ENCODE measurements at places on chromosomes 6 and 20.

DNA sequence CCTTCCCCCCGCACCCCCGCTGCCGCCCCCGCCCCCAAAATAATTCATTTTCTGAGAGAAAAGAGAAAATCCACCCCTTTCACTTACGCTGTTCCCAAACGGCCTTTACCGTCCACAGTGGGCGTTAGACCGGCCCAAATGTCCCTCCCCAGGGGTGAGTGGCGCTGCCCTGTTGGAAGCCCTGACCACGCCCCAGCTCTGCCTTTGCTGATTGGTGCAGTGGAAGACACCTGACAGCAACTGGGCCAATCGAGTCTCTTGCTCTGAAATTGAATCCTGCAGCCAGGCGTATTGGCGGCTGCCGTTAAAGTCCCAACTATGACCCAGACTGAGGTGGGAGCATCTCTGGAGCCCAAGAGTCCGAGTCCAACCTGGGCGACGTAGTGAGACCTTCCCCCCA, 15.7 kb downstream of the ZFP64 start:
- DNase-seq, result no peak

GRCh38 chr6:121668259-121668658, 232.8 kb downstream of the GJA1 start:
- peak; percentile 77 for DNase-seq

- DNase-seq, result no peak
These were observed 512.3 kb downstream of the HDGFL1 start for GRCh38 chr6:23081701-23082100.

- no peak for DNase-seq
These were observed 48.6 kb downstream of the RALY start for GRCh38 chr20:34042262-34042661.

- DNase-seq, result no peak
These were observed 46.4 kb downstream of the EBF4 start for GRCh38 chr20:2739042-2739398.

DNA sequence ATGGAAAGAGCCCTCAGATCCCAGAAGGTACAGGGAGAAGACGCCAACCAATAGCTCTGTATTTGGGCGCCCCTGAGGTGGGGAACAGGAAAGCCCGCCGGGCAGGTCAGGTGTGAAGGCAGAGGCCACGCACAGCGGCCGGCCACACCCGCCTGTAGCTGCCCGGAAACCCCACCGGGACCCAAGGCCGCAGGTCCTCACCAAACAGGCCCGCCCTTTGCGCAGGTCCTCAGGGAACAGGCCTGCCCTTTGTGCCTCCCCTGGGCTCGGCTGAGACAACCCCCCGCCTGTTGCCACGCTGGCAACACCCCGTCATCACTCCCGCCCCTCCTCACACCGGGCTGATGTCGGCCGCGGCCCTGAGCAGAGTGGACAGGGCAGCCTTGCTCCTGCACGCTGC, 44.9 kb upstream of the CHRNA4 start:
- no peak for DNase-seq

GRCh38 chr6:161446296-161446925, 172.6 kb upstream of the AGPAT4 start:
- DNase-seq, result no peak

- no peak for DNase-seq
These were observed 26.5 kb upstream of the ID1 start for GRCh38 chr20:31578448-31579138.

GRCh38 chr6:44932651-44933091, 395.5 kb upstream of the RUNX2 start:
- no peak for DNase-seq

- DNase-seq, result peak; percentile 55
These were observed 48.6 kb downstream of the SLC2A10 start for GRCh38 chr20:46757754-46758678.

DNA sequence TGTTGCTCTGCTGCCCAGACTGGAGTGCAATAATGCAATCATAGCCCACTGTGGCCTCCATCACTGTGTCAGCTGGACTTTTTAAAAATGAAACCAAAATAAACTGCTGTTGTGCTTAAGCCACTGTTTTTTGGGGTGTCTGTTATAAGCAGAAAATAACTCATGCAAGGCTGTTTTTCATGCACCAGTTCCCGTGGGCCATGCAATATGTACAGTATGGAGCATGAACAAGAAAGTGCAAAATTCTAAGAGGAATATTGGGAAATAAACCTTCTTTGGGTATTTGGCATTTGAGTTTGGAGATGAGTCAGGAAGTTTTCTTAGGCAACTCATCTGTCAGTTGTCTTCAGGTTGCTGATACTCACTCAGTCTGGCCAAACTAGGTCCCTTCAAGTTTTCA, 14.9 kb upstream of the ZFAND3 start:
- no peak for DNase-seq

DNA sequence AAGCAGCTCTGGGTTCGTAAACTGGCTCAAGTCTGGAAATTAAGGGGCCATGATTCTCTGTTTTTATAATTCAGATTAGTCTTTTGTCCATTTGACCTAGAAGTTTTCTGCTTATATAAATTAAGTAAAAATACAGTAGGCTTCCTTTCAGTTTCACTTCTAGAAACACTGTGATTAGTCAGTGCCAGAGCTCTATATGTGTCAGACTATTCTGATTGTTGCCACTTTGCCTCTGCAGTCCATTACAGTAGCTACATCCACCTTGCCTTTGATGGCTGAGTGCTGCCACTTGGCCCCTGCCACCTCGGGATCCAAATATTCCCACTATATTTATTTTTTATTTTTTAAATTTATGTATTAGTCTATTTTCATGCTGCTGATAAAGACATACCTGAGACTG, 7.9 kb downstream of the ZC2HC1B start:
- no peak for DNase-seq

- DNase-seq, result no peak
These were observed 170.5 kb downstream of the TFAP2B start for GRCh38 chr6:50989123-50989522.

- peak; percentile 71 for DNase-seq
These were observed 1.2 kb downstream of the GSTA5 start for GRCh38 chr6:52839124-52840055.

GRCh38 chr6:15818044-15818443, 155.2 kb upstream of the DTNBP1 start:
- no peak for DNase-seq

DNA sequence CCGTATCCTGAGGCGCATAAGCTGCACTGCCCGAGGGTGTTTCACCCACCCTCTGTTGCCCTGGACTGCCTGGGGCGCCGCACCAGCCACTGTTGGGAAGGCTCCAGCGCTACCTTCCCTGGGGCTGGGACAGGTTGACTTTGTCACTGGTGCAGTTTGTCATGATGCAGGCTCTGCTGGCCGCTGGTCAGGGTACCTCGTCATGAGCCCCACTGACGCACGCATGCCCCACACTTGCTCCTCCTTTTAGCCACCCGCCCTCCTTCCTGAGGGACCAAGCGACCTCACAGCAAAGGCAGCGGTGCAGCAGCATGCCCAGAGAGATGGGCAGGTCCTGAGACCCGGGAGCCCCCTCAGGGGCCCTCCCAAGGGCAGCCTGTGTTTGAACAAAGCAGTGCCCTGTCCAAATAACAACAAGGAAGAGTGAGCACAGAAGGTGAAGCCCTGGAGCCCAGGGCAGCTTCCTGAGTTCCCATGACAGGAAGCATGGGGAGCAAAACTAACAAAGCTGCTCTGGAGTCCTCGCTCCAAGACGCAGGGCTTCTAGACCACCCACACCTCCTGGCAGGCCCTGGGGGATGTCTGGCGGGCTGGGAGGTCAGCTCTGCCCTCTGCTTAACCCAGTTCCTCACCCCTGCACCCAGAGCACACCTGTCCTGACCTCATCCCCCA, 50.1 kb upstream of the SMOC2 start:
- DNase-seq, result no peak

GRCh38 chr20:15597306-15597705, 975.9 kb downstream of the KIF16B start:
- no peak for DNase-seq

DNA sequence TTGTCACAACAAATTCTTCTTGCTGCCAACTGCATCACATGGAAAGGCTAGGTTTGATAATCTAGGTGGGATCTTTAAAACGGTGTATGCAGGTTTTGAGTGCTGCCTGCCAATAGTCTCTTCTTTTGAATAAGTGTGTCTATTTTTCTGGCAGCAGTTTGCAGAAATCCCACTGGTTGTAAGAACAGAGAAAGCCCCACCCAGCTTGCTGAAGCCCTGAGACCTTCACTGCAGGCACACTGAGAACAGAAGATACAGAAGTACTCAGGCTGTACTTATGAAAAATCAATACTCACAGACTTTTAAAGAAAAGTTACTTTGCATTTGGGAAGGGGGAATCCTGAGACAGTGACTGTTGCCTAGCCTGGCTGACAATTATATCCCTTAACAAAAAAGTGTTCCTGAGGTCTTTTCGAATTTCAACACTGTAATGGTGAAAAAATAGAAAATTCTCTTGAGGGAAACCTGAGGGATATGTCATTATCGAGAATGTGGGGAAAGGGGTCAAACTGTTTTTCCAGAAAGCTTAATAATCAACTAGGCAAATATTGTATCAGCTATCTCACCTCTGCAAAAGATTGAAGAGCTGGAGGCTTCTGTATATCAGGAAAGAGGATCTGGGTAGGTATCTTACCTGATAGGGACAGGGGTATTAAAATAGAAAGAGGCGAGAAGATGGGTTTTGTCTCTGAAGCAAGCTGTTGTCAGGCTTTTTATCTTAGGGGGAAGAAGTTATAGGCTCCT, 199.9 kb downstream of the LRFN2 start:
- no peak for DNase-seq

GRCh38 chr6:93970684-93971083, 551.3 kb upstream of the EPHA7 start:
- no peak for DNase-seq

- no peak for DNase-seq
These were observed 292.7 kb downstream of the TAF4 start for GRCh38 chr20:61772828-61773631.

DNA sequence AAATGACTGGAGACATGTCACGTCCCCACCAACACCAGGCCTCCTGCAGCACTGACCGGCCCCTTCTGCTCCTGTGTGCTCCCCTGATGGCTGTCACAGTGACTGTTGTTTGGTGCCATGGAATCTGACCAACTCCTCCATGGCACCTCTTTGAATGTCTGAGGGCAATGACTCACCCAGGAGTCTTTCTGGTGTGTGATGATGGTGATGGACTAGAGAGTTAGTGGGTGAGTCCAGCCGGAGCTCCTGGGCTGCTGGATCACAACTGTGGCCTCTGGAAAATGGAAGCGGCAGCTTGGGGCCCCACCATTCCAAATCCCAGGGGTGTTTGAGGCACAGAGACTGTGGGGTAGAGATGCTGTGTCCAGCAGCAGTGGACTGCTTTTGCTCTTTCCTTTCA, 133.3 kb downstream of the TFAP2C start:
- no peak for DNase-seq

DNA sequence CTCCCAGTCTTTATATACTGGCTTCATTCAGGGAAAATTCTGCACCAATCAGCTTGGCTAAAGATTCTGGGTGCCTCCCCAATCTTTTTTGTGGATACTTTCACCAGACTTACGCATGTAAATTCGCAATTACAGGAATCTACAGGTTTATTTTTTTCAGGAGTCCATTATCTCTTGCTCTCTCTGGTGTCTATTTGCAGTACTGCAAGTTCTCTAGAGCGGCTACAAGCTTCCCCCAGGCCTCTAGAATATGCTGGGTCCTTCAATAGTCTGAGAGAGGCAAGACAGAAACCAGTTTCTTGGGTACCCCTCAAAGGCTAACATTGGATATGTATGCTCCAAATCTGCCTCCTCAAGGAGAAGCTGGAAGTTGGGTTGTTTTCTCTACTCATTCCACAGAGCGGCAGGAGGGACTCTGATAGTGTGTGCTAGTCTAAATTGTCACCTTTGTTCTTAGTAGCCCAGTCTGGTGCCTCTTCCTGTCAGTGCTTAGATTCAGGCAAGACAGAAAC, 58.5 kb downstream of the SUN5 start:
- DNase-seq, result peak; percentile 11

DNA sequence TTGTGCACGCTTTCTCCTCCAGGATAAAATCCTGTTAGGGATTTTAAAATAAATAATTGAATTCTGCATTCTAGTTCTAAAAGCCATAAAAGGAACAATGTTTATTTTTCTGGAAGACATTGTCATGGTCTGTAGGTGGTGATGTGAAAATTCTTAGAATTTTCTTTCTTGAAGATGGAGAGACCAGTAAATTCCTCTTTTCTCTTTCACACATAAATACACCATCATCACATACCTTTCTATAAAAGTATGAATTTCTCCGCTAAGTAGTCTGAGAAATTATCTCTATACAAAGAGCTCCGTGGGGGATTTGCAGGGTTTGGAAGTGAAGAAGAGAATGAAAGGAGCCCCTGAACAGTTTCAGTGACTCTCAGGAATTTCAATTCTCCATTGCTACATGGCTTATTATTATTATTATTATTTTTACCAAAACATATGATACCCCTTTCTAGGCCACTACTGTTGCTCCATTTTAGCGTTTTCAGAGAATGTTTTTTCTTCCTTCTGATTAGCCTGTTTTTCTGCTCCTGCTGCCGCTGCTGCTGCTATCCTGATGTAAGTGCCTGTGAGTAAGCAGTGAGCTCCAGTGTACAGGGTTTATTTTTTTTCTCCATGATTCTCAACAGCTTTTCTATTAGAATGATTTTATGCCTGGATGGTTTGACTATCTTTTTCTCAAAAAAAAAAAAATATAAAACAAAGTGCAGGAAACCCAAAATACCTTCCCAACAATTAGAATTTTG, 145.8 kb downstream of the SAMD5 start:
- peak; percentile 52 for DNase-seq

- peak; percentile 56 for DNase-seq
These were observed 334.1 kb downstream of the COL12A1 start for GRCh38 chr6:74871757-74872156.

DNA sequence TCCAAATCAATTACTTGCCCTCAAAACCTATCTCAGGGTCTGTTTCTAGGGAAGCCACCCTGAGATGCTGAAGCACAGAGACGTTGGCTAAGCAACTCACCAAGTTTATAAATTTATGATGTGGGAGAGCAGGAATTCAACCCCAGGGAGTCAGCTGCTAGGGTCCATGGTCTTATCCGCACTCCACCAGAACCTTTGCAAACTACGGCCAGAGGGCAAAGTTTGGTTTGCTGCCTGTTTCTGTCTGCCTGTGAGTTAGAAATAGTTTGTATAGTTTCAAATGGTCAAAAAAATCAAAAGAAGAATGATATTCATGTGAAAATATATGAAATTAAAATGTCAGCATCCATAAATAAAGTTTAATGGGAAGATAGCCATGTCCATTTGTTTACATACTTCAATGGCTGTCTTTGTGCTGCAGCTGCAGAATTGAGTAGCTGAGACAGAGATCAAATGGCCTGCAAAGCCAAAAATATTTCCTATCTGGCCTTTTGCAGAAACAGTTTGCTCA, 83.7 kb upstream of the ZFP64 start:
- no peak for DNase-seq

- peak; percentile 56 for DNase-seq
These were observed 75.5 kb upstream of the TNFAIP3 start for GRCh38 chr6:137791281-137792159.

GRCh38 chr20:58453391-58453790, 61.8 kb downstream of the APCDD1L start:
- DNase-seq, result no peak

All from fibroblast of skin of back (primary cell).